ENCODE measurements at places on chromosomes 13 and 19.

DNA sequence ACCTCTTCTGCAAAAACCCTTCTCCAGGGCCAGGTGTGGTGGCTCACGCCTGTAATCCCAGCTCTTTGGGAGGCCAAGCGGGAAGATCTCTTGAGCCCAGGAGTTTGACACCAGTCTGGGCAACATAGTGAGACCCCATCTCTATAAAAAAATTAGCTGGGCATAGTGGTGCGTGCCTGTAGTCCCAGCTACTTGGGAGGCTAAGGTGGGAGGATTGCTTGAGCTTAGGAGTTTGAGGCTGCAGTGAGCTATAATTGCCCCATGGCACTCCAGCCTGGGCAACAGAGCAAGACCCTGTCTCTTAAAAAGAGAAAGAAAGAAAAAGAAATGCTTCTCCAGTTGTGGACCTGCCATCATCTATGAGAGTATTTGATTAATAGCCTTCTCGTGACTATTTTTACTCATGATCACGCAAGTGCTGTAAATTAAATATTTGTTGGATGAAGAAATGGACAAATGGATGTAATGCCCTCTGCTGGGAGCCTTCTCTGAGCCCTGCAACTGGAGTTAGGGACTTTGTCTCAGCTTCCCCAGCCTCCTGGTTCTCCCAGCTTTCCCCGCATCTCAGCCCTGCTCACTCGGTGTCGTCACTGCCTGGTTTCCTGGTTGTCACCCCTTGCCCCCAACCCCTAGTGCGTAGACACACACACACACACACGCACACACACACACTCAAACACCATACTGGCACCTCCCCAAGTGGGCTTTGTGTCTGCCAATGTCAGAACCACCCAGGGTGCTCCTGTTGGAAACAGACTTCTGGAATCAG, 12.2 kb downstream of the WIZ start:
- DNase-seq = no peak

GRCh38 chr19:45075301-45076028, 813 bp downstream of the ZNF296 start:
- DNase-seq = no peak

DNA sequence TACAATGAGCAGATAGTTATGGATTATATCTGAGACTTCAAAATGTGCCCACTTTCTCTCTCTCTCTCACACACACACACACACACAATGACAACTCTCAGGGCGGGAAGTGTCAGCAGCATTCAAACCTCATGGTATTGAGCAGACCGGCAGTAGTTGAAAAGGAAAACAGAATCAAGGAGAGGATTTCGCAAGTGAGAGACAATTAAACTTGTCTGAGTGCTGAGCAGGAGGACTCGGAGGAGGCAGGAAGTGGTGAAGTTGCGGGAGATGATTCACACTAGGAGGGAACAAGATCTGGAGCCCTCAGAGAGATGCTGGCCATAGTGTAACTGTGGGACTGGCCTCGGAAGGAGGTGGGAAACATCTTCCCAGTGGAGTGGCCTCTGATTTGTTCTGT, 353.1 kb downstream of the EFNB2 start:
- DNase-seq = no peak

DNA sequence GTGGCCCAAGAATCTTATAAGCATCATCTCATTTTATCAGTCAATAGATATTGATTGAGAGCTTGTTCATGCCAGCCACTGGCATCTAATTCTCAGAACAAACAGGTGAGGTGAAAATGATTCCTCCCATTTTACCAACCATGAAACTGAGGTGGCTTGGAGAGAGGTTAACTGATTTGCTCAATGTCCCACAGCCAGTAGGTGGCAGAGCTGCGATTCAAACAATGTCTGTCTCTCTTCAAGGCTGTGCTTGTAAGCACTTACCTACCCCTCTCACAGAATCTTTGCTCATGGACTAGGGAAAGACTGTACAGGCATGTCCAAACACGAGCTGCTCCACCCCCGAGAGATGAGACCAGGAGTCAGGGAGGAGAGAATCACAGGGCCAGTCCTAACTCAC, 21.5 kb upstream of the GSX1 start:
- DNase-seq = no peak

DNA sequence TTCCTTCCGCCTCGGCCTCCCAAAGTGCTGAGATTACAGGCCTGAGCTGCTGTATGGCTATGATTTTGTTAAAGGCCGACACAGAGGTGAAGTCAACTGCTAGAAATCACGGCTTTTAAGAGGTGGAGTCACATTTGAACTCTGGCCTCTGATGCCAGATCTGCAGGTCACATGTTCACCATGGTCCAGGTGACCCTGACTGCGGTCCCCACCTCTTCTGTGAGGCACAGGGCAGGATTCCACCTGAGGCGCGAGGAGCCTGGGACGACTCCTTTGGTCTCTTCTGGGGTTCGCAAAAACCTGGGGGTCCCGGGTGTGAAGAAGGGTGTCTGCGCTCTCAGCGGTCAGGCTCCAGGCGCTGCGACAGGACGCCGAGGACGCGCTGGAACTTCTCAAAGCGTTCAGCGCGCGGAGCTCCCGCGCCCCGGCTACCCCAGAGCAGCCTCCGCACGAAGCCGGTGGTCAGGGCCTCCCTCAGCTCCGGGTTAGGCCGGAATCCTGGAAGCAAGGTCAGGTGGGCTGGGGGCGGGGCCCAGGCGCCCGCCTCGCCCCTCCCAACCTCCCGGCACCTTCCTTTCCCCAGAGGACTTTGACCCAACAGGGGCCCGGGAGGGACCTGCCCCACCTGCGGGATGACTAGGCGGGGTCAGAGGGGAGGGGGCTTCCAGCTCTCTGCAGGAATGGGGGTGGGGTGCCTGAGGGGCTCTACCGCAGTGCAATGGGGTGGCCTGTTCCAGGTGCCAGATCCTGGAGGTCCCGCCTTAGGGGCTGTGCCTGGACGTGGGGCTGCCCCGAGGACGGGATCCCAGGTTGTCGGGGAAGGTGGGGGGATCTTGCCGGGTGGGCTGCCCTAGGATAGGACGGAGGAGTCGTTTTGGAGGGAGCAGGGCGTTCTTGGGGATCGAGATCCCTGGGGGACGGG, 13.0 kb downstream of the TRIP10 start:
- DNase-seq = no peak

- no peak for DNase-seq
Observed at GRCh38 chr13:46621133-46621532, 68.2 kb downstream of the LRCH1 start.

DNA sequence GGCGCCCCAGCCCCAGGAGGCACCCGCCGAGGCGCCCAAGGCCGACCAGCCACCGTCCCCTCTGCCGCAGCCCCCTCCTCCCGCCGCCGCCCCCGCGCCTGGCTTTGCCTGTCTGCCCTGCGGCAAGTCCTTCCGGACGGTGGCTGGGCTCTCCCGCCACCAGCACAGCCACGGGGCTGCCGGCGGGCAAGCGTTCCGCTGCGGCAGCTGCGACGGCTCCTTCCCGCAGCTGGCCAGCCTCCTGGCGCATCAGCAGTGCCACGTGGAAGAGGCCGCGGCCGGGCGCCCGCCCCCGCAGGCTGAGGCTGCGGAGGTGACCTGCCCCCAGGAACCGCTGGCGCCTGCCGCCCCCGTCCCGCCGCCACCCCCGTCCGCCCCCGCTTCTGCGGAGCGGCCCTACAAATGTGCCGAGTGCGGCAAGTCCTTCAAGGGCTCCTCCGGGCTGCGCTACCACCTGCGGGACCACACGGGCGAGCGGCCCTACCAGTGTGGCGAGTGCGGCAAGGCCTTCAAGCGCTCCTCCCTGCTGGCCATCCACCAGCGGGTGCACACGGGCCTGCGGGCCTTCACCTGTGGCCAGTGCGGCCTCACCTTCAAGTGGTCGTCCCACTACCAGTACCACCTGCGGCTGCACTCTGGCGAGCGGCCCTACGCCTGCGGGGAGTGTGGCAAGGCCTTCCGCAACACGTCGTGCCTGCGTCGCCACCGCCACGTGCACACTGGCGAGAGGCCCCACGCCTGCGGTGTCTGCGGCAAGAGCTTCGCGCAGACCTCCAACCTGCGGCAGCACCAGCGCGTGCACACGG, 2.6 kb upstream of the NAT14 start:
- DNase-seq = no peak

- DNase-seq = no peak
Observed at GRCh38 chr13:111900390-111901131, 166.4 kb upstream of the SOX1 start.

Measured in thymus (tissue), 14 donors.